ENCODE measurements at places on chromosomes 5 and 9.

- DNase-seq, result no peak
These were observed 68.4 kb downstream of the COL27A1 start for GRCh38 chr9:114223564-114224246.

DNA sequence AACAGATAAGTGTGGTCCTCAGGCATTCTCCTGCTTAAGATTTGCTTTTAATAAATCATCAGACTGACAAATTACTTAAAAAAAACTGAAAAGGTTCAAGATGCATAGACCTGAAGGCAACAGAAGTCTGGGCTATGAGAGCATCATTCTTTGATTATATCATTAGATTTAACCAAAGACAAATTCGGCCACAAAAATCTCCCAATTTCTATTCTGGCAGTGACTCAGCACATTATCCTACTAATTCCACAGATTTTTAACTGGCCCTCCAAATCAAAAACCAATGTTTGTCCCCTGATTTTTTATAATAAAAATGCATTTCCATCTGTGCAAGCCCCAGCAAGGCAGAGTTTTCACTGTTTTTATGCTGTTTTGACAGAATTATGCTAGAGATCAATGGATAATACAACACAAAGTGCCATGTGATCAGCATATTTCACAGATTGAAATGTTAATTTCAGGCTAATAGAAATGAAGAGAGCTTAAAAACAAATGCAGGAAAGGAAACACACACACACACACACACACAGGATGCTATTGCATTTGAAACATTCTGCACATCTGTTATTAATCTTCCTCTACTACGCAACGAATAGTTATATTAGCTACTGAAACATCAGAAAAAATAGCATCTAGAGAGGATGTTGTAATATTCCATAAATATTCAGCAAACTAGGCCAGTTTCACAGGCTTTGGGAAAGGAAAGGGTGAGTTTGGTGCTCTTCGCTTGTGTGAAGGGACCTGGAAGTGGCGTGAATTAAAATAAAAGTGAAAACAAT, 177.6 kb upstream of the ST8SIA4 start:
- DNase-seq, result no peak

- DNase-seq, result no peak
These were observed 7.1 kb downstream of the EGR1 start for GRCh38 chr5:138472353-138472752.

DNA sequence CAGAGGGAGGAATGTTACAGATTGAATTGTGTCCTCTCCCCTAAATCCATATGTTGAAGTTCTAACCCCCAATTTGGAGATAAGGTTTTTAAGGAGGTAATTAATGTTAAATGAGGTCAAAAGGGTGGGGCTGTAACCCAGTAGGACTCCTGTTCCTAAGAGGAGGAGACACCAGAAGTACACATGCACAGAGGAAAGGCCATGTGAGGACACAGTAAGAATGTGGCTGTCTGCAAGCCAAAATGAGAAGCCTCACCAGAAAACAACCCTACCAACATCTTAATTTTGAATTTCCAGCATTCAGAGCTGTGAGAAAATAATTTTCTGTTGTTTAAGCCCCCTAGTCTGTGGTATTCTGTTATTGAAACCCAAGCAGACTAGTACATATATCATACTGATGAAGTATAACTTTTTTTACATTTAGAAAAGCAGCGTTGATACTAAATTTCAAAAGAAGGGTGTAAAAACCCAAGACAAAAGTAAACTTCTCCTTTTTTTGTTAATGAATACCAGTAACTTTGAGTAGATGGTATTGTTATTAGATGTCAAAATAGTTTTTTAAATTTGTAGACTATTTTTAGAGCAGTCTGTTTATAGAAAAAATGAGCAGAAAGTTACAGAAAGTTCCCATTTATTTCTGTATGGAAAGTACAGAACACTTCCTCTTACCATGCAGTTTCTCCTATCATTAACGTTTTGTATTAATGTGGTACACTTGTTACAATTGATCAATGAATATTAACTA, 25.1 kb downstream of the RNF180 start:
- DNase-seq, result no peak

- DNase-seq, result no peak
These were observed 678 bp downstream of the SLC2A6 start for GRCh38 chr9:133477992-133478850.

DNA sequence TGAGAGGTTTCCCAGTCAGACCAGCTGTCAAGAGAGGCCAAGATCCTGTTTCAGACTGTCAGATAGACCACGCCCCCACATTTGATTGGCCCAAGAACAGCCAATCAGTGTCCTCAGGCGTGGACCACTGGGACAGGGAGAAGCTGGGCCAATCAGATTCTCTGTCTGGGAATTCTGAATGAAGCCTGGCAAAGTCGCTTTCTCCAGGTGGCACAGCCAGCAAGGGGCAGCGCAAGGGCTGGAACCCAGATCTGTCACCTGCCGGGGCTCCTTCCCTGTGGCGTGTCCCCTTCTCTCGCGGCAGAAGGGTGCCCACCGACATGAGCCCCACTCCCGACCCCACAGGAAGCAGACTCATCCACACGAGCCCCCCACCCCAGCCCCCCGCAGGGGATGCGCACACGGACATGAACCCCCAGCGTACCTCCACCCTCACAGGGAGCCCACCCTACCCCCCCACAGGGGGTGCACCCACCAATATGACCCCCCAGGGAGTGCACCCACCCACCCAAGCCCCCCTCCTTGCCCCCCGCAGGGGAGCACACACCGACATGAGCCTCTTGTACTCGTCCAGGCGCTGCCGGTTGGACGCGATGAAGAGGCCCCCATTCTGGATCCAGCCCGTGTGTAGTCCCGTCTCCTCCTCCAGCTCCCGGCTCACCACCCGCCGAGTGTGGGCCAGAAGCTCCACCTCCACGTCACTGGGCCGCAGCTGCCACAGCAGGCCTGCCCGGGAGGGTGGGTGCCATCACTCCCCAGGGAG, 6.1 kb downstream of the SARDH start:
- DNase-seq, result no peak

DNA sequence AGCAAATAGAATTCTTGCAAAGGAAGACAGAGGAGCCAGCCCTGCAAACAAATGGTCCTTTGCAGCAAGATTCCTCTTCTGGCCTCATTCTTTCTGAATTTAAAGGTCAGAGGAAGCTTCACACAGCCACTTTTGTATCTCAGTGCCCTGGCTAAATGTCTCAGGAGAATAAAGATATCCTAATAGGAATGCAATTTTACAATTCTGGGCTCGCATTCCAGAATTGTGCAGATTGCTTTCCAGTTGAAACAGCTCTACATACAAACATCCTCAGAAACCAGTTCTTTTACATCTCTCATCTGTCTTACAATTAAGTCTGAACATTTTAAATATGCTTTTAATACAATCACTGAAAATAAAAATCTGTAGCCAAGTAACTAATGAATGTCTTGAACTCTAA, 14.6 kb upstream of the ACOT12 start:
- no peak for DNase-seq

GRCh38 chr5:72711351-72711750, 105.1 kb upstream of the TNPO1 start:
- no peak for DNase-seq

- DNase-seq, result no peak
These were observed 5.3 kb upstream of the SOX30 start for GRCh38 chr5:157657516-157657915.

- no peak for DNase-seq
These were observed 162.3 kb downstream of the FGF18 start for GRCh38 chr5:171581781-171582180.

GRCh38 chr5:123571927-123572326, 60.0 kb downstream of the CSNK1G3 start:
- no peak for DNase-seq

GRCh38 chr5:152066784-152067183, 142.1 kb upstream of the GLRA1 start:
- no peak for DNase-seq

DNA sequence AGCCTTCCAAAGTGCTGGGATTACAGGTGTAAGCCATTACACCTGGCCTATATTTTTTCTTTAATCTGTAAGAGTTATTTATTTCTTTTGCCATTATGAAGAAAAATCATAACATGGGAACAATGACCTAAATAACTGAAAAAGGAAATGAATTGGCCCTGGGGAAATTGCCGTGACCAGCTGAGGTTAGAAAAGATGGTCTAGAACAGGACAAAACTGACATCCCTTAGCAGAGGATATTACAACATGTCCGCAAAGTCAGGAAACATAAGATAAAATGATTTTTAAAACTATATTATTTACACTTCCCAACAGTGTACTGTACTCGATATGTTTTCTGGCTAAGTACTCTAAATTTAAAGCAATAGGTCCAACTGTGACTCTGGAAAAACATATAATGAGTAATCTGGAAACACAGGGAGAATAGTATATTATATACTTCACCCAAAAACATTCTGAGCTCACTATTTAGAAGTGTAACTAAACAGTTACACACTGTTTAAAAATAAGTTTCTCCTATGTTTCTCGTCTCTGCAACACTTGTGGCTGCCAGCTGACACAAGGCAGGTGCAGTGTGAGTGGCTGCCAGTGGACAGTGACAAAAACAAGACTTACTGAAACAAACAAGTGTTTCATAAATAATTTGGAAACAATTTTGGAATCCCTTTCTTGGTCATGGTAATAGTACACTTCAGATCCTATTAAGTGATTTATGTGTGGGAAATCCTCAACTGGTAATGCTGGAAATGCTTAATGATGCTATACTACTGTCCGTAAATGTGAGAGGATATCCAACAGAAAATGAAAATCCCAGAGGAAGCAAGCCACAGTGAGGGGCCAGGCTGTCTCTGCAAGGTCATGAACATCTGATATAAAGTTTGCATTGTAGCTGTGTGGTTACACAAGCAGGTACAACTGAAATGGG, 69.1 kb downstream of the C9orf85 start:
- no peak for DNase-seq

DNA sequence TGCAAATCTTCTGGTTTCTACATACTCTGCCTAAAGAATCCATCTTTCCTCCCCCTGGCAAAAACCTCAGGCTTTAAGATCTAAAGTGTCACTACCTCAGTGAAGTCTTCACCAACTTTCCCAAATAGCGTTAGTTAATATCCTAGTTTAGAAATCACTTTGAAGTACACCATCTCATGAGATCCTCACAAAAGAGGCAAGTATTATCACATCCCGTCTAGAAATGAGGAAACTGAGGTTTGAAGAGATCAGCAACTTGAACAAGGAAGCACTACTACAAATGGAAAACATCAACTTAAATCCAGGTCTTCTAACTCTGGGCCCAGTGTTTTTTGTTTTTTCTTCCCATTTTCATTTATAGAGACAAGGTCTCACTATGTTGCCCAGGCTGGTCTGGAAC, 4.6 kb downstream of the AP3B1 start:
- no peak for DNase-seq

- no peak for DNase-seq
These were observed 70.5 kb downstream of the FOXD1 start for GRCh38 chr5:73378070-73378469.

Data from T-helper 22 cell (primary cell).